ENCODE measurements at places on chromosomes 16 and 17.

DNA sequence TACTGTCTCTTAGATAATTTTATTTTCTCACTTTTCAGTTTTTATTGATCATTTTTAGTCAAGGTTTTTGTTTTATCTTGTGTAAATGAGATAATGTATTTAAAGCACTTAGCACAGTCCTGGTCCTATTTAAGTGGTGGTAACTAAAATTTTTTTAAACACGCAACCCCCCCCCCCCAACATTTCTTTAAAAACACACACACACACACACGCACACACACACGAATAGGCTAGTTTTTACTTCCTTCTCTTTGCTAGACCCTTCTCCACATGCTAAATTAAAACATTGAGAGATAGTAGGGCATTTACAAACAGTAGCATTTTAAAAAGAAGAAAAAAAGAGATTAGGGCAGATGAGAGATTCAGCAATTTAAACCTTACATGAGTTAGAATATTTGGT, 5.0 kb downstream of the NFATC3 start:
- no peak for DNase-seq

DNA sequence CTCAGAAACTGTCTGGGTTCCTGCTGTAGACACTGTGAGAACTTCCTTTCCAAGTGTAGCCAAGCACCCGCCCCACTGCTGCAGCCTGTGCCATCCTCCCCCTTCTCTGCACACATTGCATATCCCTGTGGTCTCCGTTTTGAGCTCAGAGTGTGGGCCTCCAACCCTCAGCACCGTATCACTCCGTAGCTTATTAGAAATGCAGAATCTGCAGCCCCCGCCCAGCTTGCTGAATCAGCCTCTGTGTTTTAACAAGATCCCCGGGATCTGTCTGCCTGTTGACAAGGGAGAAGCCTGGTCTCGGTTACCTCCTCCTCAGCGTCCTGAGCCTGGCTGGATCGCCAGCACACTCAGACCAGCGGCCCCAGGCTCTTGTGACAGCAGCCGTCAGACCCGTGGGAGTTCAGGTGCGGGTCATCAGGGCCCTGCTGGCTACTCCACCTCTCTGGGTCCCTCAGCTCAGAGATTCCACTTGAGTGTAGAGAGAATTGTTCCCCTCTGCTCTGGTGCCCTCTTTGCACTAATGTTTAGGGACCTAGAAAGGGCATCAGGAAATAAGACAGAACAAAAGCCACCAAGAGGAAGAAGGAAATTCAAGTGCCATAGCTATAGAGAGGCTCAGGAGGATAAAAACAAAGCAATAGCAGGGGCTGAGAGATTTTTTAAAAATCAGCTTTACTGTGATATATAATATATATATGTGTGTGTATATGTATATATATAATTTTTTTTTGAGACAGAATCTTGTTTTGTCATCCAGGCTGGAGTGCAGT, 92.3 kb downstream of the PITPNC1 start:
- no peak for DNase-seq

- no peak for DNase-seq
Observed at GRCh38 chr17:10790491-10791401, 13.2 kb downstream of the TMEM238L start.

DNA sequence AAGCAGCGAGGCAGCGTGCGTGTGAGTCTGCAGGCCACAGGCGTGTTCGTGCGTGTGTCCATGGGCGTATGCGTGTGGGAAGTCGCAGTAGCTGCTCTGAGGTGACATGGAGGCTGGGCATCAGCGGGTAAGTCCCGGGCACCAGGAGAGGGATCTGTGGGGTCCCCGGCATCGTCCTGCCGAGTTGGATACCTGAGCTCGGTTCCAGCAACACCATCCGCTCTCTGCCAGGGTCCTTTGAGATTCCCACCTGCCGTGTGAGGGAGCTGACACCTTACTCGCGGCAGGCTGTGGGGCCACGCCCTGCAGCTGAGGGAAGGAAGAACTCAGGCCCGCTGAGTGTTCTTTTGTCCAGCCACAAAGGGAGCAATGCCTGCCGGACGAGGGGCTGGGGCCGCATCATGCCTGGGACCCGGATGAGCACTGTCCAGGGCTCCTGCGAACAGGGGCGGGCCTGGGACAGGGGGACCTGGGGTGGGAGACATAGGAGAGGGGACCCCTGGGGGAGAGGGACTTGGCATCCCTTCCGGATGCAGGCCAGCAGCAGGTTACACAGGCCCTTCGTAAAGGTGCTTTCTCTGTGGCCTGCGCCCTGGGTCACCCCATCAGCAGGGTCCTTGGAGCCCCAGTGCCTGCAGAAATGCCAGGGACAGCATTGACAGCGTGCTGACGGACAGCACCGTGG, 5.0 kb upstream of the SNAI3 start:
- DNase-seq, result no peak

Measured in omental fat pad (tissue), 4 donors.